Stimulated activated CD4-positive, alpha-beta T cell treated with anti-CD3 and anti-CD28 coated beads, Interleukin-2, amount 100 ng/mL, for 4 hours (primary cell): ENCODE measurements at places on chromosomes 4 and X.
A peak's percentile ranks its signal among the peaks of the same experiment; 100 is the strongest.

DNA sequence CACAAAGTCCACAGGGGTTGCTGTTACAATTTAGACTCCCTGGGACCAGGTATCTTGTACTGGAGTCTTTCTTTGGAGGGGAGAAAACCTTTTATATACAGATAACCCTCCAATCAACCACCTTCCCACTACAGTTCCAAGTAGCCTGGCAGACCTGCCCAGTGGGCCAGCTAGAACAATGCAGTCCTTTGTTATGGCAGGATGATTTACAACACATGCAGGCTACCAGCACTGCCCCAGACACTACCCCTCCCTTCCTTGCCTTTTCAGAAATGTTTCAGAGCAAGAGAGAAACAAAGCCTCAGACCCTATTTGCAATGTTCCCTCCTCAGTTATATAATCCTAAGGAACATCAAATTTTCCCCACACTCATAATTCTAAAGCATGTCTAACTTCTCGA, 11.1 kb downstream of the RASL11B start:
- DNase-seq, result no peak

DNA sequence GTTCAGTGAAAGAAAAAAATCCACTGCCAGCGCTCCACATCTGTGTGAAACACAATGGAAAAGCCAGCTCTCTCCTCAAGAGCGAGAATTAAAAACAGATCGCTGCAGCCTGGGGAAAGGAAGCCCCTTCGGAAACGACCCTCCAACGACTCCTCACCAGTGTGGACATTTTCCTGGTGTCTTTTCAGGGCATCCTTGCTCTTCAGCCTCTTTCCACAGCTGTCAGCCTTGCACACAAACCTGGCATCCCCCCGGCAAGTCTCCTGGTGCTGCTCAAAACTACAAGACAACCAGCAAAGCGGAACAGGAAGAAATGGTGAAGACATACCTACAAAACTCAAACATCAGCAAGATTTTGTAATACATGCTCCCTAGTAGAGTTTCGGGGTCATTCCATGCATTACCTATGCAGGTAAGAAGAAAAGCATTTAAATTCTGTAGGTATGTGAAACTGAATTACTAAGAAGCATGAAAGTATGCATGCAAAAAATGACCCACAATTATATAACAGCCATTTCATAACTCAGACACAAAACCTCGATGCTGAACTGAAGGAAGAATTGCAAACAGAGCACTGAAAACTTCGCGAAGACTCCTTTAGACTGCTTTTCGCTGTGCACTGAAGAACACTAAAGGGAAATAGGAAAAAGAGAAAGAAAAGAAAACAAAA, 106.1 kb downstream of the PRDM5 start:
- no peak for DNase-seq

- DNase-seq, result no peak
Observed at GRCh38 chr4:124067046-124067445, 645.5 kb downstream of the ANKRD50 start.

DNA sequence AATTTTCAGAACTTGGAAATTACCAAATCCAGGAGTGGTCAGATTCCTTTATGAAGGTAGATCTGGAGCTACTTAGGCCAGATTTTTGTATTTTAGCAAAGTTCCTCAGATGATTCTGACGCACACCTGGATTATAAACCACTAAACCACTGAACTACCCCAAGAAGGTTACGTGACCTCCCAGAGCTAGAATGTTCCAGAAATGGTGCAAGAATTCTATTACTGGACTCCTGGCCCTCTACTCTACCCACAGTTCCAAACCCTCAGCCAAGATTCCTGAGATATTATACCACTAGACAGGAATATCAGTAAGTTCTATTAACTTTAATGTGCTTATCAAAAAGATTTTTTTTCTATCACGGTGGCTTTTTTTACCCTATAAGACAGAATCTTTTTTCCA, 67.1 kb downstream of the ABCG2 start:
- no peak for DNase-seq

- no peak for DNase-seq
Observed at GRCh38 chrX:33741807-33742206, 390.3 kb downstream of the FAM47A start.

DNA sequence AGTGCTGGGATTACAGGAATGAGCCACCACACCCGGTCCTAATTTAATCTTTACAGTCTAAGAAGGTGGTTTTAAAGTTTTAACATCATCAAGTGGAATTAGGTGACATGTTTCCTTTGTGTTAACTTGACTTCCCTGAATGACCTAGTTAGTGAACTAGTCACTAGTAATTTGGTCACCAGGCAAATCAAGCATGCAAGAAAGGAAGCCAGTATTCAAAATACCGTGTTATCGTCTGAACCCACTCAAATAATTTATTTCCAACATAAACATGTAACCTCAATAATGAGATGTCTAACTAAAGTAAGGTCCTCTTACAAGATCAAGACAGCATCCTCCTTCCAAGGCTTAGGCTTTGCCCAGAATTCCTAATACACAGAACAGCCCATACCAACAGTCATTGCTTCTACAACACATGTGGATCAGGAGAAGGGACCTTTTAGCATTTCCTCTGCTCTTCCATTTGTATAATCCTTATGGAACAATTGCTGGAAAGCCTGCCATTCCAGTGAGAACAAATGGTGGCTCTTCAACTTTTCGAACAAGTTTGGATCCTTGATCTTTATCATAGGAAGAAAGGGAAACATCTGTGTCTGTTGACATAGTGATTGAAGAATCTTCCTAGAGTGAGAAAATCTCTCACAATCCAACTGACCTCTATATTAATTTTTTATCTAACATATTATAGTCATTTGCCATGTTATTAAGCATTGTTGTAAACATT, 97.2 kb downstream of the ANXA3 start:
- DNase-seq, result no peak

GRCh38 chr4:158032733-158033415, 140.0 kb downstream of the GASK1B start:
- DNase-seq, result no peak

GRCh38 chrX:46576458-46576857, 2.9 kb downstream of the CHST7 start:
- DNase-seq, result no peak

GRCh38 chr4:185120631-185120946, 22.5 kb upstream of the SLC25A4 start:
- DNase-seq, result no peak

DNA sequence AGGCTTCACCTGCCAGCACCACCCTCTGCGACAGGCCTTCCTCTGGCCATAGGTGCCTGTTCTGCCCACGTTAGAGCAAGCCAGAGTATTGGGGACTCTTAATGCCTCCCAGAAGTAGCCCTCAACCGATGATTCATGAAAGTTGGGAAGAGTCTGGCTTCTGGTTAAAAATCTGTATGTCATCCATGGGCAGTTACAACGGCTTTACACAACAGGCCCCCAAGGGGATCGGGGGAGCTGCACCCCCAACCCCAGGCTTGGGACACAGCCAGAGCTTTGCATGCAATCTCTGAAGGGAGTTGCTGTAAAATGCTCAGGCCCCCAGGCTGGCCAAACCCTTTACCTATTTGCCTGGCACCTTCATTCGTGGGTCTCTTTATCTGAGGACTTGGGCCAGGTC, 5.4 kb upstream of the CYTL1 start:
- no peak for DNase-seq

DNA sequence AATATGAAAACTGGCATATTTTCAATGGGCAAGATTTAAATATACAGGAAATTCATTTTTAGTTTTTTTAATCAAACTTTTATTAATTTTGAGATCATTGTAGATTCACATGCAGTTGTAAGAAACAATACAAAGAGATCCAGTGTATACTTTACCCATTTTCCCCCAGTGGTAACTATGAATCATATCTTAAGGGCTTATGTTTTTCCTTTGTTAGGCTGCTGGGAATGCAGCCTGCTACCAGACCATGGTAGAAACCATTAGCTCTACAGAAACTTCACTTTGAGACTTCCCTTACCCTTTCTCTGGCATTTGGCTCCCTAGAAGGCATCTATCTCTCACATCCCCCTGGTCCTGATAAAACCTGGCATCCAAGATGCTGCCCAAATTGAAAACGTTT, 147.6 kb upstream of the EOLA2 start:
- no peak for DNase-seq

DNA sequence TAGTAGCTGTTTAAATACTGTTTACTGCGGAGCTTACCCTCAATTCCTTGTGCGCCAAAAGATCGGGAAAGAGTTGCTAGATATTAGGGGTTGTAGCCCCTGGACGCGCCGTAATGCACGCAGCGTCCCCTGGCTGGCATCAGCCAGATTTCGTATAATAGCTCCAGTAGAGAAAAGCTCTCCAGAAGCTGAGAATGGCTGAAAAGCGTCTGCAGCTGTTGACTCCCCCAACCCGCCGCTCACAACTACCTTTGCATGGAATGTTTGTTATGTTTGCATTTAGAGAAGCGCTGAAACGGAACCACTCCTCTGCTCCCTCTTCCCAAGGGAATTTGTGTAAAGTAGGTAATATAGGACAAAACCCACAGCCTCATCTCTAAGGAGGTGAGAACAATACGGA, 3.7 kb downstream of the DOCK11 start:
- no peak for DNase-seq

GRCh38 chrX:22970861-22971260, 28.9 kb upstream of the DDX53 start:
- DNase-seq, result no peak

- DNase-seq, result peak; percentile 9
Observed at GRCh38 chrX:147917700-147918695, 6.3 kb downstream of the FMR1 start.
